Temporal lobe (tissue), 4 donors: ENCODE measurements at places on chromosomes 5 and 9. TPM values are rescaled to one million over a fixed set of nuclear protein-coding genes. Genes with fewer than 3 reads are reported as not detected.

TPRN gene
- 5.4 TPM for total RNA-seq

MELK gene
- 3.9 TPM for total RNA-seq

PRR16 gene
- 1.2 TPM for total RNA-seq

NELFB gene
- 32.2 TPM for total RNA-seq

DBH gene
- total RNA-seq, result not detected

CCL19 gene
- total RNA-seq, result not detected
